ENCODE measurements at places on chromosomes 1 and 21. TPM values are rescaled to one million over a fixed set of nuclear protein-coding genes. Genes with fewer than 3 reads are reported as not detected.
A peak's percentile ranks its signal among the peaks of the same experiment; 100 is the strongest.

The GJC2 gene
- polyA plus RNA-seq, result 1.5 TPM

The ICOSLG gene
- 4.9 TPM for polyA plus RNA-seq

The LY9 gene
- polyA plus RNA-seq, result 0.42 TPM

The NFIA gene
- polyA plus RNA-seq, result 39.5 TPM

The ZNHIT6 gene
- 20.3 TPM for polyA plus RNA-seq

The KTI12 gene
- 3.1 TPM for polyA plus RNA-seq

The CASQ2 gene
- 672 TPM for polyA plus RNA-seq

DNA sequence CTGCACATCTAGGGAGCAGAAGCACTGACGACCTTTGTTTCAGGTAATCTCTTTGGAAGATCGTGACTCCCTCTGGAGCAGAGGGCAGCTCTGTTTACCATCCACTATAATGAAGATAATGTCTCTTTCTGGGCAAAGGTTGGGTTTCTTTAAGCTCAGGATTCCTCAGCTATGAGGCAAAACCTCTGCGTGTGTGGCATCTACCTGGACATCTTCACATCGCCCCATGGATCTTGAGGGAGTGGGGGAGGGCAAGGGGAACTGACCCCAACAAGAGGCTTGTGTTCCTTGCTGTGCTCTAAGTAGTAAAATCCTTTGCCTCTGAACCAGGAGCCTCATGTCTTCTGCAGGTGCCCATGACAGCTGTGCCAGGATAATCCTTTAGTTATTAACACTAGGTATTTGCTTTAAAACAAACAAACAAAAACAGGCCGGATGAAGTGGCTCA lies 19.6 kb downstream of the SPATA45 start:
- no peak for DNase-seq

DNA sequence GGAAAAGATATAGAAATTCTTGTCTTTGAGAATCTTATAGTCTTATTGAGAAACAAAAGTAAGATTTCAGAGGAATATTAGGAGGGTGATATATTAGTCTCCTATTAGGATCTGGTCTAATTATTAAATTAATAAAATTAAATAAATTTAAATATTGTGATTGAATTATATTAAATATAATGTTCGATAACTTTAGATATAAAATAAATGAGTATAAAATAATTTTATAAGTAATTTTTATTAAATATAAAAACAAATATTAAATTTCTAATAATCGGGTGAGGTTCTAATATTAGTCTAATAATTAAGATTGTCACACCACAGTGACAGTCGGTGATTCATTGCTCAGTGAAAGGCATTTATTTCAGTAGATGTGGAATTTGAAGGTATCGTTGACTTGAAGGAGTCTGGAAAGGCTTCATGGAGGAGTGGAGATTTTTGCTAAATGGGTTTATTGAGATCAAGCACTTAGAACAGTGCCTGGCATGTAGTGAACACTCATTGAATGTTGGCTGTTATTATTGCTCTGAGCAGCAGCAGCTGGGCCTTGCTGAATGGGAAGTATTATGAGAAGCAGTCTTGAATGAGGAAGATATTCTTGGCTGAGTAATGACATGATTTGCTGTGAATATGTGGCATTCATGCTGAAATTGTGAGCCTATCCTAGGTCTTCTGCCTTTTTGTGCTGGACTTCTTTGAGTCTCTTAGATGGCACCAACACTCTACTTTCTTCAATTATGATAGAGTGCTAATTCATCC lies 74.6 kb downstream of the USP25 start:
- peak; percentile 24 for DNase-seq

DNA sequence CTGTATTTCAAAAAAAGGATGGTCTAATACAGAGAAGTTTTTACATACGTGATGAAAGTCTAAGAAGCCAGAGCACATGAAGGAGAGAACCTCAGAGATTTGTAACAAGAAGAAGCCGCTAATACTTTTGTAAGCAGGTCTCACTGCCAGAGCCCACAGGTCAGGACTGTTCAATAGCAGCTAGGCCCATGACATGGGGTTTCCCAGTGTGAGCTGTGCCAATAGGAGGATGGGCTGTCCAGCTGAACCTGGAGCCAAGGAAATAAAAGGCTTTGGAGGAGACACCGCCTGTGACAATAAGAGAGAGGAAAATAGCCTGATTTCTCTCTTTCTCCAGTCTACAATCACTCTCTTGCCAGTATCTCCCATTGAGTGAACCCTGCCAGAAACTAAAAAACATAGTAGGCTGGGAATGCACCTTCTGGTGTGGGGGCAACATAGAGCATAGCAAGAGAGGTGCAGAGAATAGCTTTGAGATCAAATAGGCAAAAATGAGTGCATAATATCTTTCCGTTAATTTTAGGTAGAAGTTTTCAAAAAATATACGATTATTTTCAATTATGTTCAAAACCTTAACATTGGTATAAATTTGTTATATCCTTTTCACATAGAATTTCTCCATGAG lies 360.3 kb downstream of the NEGR1 start:
- no peak for DNase-seq

GRCh38 chr1:246492611-246493245 lies 14.4 kb downstream of the SMYD3 start:
- peak; percentile 83 for DNase-seq

GRCh38 chr1:67759692-67760029 lies 73.6 kb downstream of the GNG12 start:
- no peak for DNase-seq

- DNase-seq, result no peak
Observed at GRCh38 chr1:229192031-229192430, 78.9 kb upstream of the RAB4A start.

- no peak for DNase-seq
Observed at GRCh38 chr21:27557356-27557755, 590.5 kb upstream of the ADAMTS5 start.

DNA sequence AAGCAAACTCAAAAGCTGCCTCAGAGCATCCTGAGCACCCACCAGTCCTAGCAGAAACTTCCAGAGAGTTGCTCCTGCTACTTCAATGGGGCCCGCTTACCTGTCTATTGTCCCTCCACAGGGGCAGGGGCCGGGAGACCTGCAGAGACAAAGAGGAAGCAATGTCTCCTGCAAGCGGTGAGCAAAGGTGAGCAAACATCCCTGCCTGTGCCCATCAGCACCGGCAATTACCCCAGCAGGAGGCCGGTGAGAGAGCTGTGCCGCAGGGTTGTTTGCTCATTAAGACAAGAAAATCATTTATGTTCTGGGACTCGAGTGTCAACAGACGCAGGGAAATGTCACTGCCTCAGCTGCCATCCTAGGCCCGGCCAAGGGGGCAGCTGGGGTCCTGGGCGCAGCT lies 53.8 kb upstream of the TARDBP start:
- no peak for DNase-seq

DNA sequence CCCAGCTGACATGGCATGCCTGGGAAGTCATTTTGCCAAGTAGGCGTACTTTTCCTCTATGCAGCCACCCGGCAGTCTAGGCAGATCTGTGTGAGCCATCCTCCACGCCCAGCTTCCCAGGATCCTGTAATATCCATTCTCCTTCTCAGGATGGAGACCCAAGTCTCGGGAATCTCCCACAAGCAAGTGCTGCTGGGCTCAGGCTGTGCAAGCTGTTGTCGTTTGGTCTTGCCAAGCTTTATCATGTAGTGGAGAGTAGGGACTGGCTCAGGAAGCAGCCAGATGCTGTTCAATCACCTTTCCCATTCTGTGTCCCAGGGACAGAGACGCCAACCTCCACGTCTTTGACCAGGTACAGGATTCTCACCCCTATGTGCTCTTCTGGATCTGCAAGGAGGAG lies 191.1 kb upstream of the TMEM51 start:
- no peak for DNase-seq

DNA sequence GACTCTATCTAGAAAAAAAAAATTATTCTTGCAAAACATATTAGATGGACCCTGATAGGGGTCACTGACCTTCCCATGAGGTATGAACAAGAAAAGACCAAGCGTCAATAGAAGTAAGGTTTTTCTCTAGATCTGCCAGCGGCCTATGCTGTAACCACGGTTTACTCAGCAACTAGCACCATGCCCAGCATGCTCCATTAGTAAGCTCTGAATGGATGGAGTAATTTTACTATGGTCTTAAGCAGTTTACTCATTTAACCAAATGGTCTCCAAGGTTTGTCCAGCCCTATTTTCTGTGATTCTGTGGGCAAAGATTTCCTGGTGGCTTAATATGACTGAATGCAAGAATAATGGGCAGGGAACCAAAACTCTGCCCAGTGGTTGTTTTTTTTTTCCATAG lies 113.9 kb downstream of the ADSS2 start:
- DNase-seq, result no peak

DNA sequence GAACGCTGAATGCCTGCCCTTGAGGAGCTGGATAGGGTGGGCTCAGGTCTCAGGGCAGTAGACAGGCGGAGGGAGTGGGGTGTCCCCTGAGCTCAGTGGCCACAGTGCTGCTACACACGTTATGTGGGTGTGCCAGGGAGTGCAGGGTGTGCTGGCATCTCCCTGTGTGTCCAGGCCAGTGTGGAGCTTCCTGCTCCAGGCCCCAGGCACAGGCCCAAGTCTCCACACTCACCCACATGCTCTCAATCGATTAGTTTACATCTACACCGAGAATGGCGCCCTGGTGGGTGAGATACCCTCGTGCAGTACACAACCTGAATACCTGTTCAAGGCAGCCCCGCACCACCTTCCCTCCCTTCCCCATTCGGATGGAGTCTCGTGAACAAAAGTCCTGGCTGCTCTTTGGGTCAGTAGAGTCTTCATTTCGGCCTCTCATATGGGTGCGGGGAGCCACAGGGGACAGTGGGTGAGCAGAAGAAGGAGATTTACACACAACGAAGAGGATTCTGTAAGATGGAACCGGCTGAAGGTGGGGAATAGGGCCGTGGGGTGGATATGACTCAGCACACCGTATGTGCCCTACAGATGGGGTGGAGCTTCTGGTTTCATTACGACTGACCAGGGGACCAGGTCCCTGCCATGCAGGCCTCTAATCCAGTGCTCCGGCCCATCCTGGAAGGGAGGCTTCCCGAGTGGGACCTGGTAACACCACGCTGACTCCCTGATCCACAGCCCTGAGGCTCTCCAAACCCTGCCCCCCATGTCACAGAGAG lies 93.3 kb downstream of the SPSB1 start:
- no peak for DNase-seq
